ENCODE measurements at places on chromosomes 5 and 9.
A peak's percentile ranks its signal among the peaks of the same experiment; 100 is the strongest.

- no peaks in the 10 kb centered on the region for H3K36me3 ChIP-seq
- DNase-seq: no peak
- H3K27ac ChIP-seq: no peak overlapping the region
Measured at GRCh38 chr9:14992516-14992915, 82.3 kb upstream of the FREM1 start.

- peaks cover 7% of the 10 kb centered on the region for H3K4me1 ChIP-seq
- H3K36me3 ChIP-seq: no peaks in the 10 kb centered on the region
- H3K27me3 ChIP-seq: no peaks in the 10 kb centered on the region
- H3K4me3 ChIP-seq: no peak overlapping the region
- DNase-seq: no peak
- no peak overlapping the region for H3K27ac ChIP-seq
Measured at GRCh38 chr9:27472195-27472594, 51.9 kb upstream of the IFNK start.

DNA sequence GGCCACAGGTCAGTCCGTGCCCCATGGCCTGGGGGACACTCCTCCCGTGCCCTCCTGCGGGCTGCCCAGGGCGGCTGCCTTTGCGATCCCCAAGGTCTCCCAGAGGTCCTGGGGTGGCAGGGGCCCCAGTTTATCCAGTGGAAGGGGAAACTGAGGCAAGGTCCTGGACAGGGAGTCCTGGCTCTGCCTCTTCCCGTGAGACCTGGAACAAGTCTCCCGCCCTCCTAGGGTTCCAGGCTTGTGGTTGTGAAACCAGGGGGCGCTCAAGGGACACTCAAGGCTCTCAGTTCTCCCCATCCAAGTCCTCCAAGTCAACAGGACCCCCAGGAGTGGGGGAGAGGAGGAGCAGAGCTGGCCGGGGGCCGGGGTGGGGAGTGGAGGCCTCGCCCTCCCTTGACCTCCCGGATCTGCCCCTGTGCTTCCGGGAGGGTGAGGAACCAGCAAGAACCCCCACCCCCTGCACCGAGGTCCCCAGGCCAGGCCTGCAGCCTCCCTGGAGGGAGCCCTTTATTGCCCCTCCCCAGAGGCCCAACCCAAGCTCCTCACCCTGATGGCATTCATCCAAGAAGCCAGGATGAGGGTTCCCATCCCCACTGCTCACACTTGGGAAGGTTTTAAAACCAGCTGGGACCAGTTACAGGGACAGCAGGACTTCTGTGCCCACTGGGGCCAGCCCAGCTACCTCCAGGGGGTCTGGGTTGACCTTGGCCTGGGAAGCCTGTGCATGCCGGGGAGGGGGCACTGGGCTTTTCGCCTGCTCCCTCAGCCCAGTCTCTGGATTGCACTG is 24.7 kb upstream of the TMEM250 start:
- DNase-seq: no peak
- H3K27ac ChIP-seq: no peak overlapping the region
- H3K4me1 ChIP-seq: no peaks in the 10 kb centered on the region
- no peaks in the 10 kb centered on the region for H3K27me3 ChIP-seq

DNA sequence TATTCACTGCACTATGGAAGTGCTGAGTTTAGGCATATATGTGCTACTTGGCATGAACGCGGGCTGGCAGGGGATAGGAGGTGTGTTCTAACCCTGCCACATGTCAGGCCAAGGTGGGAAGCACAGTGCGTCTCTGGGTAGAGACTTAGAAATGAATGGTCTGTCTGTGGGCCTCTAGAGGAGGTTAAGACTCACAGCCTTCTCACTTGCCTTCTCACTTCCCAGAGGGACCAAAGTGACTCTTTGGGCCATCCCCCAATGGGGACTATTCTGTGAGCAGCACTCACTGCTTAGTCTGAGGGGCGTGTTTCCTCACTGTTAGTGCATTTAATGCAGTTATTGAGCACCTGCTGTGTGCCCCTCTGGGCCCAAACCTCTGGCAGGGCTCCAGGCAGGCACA is 2.4 kb upstream of the PITX1 start:
- H3K27me3 ChIP-seq: peaks cover 91% of the 10 kb centered on the region
- no peak for DNase-seq
- H3K4me1 ChIP-seq: peaks cover 12% of the 10 kb centered on the region
- no peak overlapping the region for H3K4me3 ChIP-seq
- H3K27ac ChIP-seq: no peak overlapping the region

GRCh38 chr9:124478354-124478753 is 28.1 kb downstream of the ADGRD2 start:
- no peak overlapping the region for H3K27ac ChIP-seq
- peaks cover 4% of the 10 kb centered on the region for H3K27me3 ChIP-seq
- H3K36me3 ChIP-seq: no peaks in the 10 kb centered on the region
- H3K4me1 ChIP-seq: peaks cover 7% of the 10 kb centered on the region
- H3K4me3 ChIP-seq: no peak overlapping the region
- DNase-seq: no peak

DNA sequence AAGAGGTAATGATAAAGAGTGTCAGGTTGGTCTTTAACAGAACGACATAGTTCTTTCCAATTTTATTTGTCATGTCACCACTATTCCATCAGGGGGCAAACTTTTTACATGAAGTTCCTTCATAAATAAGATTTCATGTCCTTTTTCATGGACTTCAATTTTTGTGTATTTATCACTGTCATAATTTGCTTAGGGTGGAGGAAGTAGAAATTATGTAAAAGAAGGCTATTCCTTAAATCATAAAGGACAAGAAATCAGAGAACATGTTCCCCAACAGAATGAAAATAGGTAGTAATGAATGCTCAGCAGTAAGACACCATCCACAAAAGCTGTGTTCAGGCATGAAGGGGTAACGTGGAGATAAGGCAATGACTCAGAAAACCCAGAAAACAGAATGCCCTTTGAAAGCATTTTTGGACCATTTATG is 72.7 kb downstream of the ZFAND5 start:
- no peak overlapping the region for H3K27ac ChIP-seq
- no peaks in the 10 kb centered on the region for H3K36me3 ChIP-seq
- H3K4me3 ChIP-seq: no peak overlapping the region
- H3K4me1 ChIP-seq: no peaks in the 10 kb centered on the region

GRCh38 chr5:133328800-133329199 is 277.0 kb downstream of the HSPA4 start:
- no peaks in the 10 kb centered on the region for H3K4me1 ChIP-seq
- no peak overlapping the region for H3K4me3 ChIP-seq
- H3K27ac ChIP-seq: no peak overlapping the region
- no peak for DNase-seq
- H3K36me3 ChIP-seq: no peaks in the 10 kb centered on the region

GRCh38 chr5:71973563-71973962 is 133.7 kb upstream of the MAP1B start:
- H3K36me3 ChIP-seq: no peaks in the 10 kb centered on the region
- H3K4me3 ChIP-seq: no peak overlapping the region
- H3K27ac ChIP-seq: no peak overlapping the region
- H3K27me3 ChIP-seq: no peaks in the 10 kb centered on the region
- no peak for DNase-seq
- H3K4me1 ChIP-seq: no peaks in the 10 kb centered on the region

DNA sequence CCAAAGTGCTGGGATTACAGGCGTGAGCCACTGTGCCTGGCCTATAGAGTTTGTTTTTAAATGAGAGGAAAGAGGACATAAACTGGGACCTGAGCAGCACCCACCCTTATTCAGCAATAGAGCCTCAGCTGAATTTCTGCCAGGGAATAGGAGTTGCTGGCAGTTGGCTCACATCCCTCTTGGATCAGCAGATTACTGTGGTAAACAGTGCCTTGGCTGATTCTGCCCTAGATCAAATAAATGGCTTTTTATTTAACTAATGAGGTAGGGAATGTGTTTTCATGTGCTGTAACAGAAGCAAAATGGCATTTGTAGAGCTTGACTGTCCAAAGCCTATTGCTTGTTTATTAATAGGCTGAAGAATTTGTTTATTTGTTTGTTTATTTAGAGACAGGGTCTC is 2.1 kb downstream of the ARHGEF37 start:
- peaks cover 2% of the 10 kb centered on the region for H3K27me3 ChIP-seq
- no peak overlapping the region for H3K4me3 ChIP-seq
- H3K4me1 ChIP-seq: peaks cover 12% of the 10 kb centered on the region
- no peaks in the 10 kb centered on the region for H3K36me3 ChIP-seq
- no peak for DNase-seq

GRCh38 chr5:10401498-10401897 is 40.2 kb upstream of the ROPN1L start:
- no peak overlapping the region for H3K27ac ChIP-seq
- H3K27me3 ChIP-seq: no peaks in the 10 kb centered on the region
- peaks cover 18% of the 10 kb centered on the region for H3K36me3 ChIP-seq
- H3K4me1 ChIP-seq: no peaks in the 10 kb centered on the region
- no peak for DNase-seq

DNA sequence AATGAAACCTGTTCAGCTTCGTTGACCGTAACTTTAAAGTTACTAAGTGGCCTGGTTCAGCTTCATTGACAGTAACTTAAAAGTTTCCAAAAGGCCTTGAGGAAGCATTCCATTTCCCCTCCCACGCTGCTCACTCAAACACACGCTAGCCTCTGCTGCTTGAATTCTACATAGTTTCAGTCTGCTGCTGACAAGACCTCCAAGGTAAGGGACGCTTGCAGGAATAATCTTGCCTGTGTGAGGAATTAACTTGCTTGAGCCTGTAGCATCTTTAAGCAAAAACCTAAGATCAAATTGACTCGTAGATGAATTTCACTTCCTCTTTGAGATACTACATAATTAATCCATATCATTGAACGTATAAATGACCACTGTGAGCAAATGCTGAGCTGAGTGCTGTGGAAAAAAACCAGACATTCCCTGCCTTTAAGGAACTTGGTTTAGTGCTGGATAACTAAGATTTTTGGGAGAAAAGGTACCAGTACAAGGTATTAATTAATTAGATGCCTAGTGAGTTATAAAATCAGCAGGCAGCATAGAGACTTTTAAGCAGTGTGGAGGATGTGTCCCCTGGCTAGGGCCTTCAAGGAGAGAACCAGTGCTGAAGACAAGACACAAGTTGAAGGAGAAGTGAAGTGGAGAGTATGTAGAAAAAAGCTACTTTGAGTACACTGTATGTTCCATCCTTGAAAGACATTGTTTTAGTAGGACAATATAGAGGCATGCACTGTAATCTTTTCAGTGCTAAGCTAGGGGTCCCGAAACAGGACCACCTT is 39.2 kb downstream of the GRAMD2B start:
- peaks cover 6% of the 10 kb centered on the region for H3K36me3 ChIP-seq
- DNase-seq: no peak
- no peaks in the 10 kb centered on the region for H3K4me1 ChIP-seq
- no peak overlapping the region for H3K27ac ChIP-seq
- H3K4me3 ChIP-seq: no peak overlapping the region
- no peaks in the 10 kb centered on the region for H3K27me3 ChIP-seq

GRCh38 chr5:169805527-169805934 is 168.5 kb downstream of the DOCK2 start:
- H3K4me1 ChIP-seq: no peaks in the 10 kb centered on the region
- no peak for DNase-seq
- H3K27me3 ChIP-seq: no peaks in the 10 kb centered on the region

GRCh38 chr9:87698069-87698809 is 27.7 kb upstream of the CTSL start:
- H3K4me3 ChIP-seq: no peak overlapping the region
- peaks cover 16% of the 10 kb centered on the region for H3K36me3 ChIP-seq
- DNase-seq: no peak

DNA sequence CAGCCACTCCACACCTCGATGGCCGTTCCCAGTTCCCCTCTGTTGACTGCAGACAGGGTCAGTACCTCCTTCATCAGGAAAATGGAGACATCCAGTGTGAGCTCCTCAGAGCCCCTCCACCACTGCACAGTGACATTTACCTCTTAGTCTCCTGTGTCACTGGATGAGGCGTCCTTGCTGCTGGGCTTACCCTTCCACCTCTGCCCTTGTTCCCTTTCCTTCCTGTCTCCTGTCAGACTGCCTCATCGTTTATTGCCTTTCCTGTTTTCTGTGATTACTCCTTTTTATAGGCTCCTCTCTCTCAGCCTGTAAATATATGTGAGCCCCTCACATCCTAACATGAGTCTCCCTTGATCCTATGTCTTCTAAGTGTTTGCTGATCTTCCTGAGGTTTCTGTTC is 23.2 kb upstream of the SPTAN1 start:
- no peak overlapping the region for H3K4me3 ChIP-seq
- H3K36me3 ChIP-seq: peaks cover 38% of the 10 kb centered on the region
- H3K27me3 ChIP-seq: no peaks in the 10 kb centered on the region
- DNase-seq: no peak
- no peaks in the 10 kb centered on the region for H3K4me1 ChIP-seq

DNA sequence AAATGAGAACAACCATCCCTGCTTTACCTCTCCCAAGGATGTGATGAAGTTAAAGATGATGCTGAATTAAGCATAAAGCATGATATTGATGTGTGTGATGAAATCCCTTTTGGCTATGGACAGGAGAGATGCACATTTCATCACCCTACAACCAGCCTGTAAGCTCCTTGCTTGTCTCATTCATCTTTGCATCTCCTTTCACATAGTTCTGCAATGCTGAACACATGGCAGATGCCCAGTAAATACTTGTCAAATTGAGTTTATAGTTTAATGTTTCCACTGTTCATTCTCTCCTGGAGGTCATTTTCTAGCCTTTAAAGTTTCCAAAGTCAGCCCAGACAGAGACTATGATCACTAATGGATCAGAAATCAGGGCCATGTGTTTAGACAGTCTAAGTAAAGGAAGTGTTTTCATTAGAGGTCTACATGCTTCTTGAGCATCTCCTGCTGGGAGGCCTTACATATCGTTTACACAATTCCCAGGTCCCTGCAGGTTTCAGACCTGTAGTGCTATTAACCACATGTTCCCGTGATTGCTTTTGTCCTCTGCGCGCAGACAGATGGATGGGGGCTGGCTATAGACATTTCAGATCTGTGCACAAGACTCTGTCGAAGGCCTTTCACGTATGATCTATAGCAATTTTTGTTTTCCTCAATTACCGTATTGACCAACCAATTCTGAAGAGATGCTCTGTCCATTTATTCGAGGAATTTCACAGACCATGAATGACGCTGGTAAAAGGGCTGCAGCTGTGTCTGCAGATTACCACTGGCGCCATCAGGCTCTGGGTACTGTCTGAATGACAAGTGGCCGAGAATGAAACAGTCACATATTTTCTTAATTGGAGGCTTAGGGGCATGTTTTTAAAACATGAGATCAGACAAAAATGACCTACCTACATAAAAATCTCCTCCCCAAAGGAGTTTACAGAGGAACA is 49.0 kb upstream of the CKMT2 start:
- peak overlapping the region; percentile 100 for H3K27ac ChIP-seq
- no peak overlapping the region for H3K4me3 ChIP-seq
- peaks cover 27% of the 10 kb centered on the region for H3K4me1 ChIP-seq
- peaks cover 38% of the 10 kb centered on the region for H3K36me3 ChIP-seq
- no peaks in the 10 kb centered on the region for H3K27me3 ChIP-seq

GRCh38 chr9:4339357-4339756 is 39.5 kb upstream of the GLIS3 start:
- peaks cover 3% of the 10 kb centered on the region for H3K4me1 ChIP-seq
- H3K4me3 ChIP-seq: no peak overlapping the region
- no peaks in the 10 kb centered on the region for H3K36me3 ChIP-seq
- no peak overlapping the region for H3K27ac ChIP-seq

DNA sequence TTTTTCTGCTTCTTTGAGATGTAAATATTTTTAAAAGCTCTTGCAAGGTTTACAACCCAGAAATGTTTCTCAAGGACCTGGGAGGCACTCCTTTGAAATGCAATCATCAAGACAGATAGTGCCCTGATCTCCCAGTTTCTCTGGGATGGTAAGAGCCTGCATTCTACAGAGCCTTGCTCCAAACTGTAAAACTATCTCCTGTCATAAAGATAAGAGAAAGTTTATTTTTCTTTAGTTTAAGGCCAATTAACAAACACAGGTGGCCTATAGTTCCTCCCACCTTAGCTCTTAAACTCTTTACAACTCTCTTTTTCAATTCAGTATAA is 1231.1 kb upstream of the NUDT12 start:
- H3K4me1 ChIP-seq: peaks cover 2% of the 10 kb centered on the region
- peak; percentile 7 for DNase-seq
- H3K27me3 ChIP-seq: no peaks in the 10 kb centered on the region
- no peak overlapping the region for H3K4me3 ChIP-seq

Measured in trophoblast cell (in vitro differentiated cells and primary cell).